ENCODE measurements at places on chromosomes 7 and 10.

DNA sequence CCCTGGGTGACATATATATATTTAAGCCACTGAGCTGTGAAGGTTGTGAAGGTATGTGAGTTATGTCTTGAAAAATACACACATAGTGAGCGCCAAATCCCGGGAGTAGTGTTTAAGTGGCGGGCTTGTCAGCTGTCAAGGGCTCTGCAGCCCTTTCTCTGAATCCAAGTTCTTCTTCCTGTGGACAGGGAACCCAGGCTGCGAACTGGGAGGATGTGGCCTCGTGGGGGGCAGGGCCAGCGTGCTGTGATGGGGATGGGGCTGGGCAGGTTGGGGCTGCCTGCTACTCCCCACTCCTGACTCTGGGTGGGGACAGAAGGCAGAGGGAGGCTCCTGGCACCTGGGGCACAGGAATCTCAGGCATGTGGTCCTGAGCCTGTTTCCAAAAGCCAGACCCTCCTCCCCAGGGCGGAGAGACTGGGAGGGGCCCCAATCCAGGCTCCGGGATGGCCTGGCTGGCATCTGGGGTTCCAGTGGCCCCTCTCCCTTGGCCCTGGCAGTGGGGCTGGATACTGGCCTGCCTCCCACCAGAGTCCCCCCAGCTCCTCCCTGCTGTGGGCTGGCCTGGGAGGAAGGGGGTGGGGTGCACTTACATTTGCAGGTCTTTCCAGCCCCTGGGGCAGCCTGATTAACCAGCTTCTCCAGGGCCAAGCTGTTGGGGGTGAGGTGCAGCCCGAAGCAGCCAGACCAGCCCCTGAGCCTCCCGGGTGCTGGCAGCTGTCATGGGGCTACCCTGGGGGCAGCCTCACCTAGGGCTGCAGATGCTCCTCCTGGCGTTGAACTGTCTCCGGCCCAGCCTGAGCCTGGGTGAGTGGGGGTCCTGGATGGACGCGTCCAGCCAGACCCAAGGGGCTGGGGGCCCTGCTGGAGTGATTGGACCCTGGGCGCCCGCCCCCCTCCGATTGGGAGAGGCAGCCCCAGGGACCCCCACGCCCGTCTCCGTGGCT, at the start of gene UPK3B:
UPK3B (plus strand) TSS at position 622 of the 947 bp plus-strand sequence; CDS start at position 723, 101 bp downstream.
- H3K27ac ChIP-seq, result no peak within 1 kb of the TSS
- no peaks in the 10 kb centered on the region for H3K4me1 ChIP-seq
- peaks cover 12% of the 10 kb centered on the region for H3K36me3 ChIP-seq
- H3K4me3 ChIP-seq, result no peak within 1 kb of the TSS
- DNase-seq, result no peak
- H3K27me3 ChIP-seq, result no peaks in the 10 kb centered on the region

- no peak overlapping the region for H3K4me3 ChIP-seq
- H3K27me3 ChIP-seq, result no peaks in the 10 kb centered on the region
- no peaks in the 10 kb centered on the region for H3K4me1 ChIP-seq
- H3K27ac ChIP-seq, result no peak overlapping the region
- H3K36me3 ChIP-seq, result no peaks in the 10 kb centered on the region
- no peak for DNase-seq
Observed at GRCh38 chr10:131149111-131149510, 162.4 kb downstream of the TCERG1L start.

- no peaks in the 10 kb centered on the region for H3K27me3 ChIP-seq
- H3K36me3 ChIP-seq, result peaks cover 42% of the 10 kb centered on the region
- DNase-seq, result no peak
- H3K27ac ChIP-seq, result no peak overlapping the region
- H3K4me3 ChIP-seq, result no peak overlapping the region
Observed at GRCh38 chr7:5619419-5620130, 161.9 kb downstream of the RNF216 start.

- H3K27ac ChIP-seq, result peak overlapping the region; percentile 75
- H3K4me3 ChIP-seq, result no peak overlapping the region
- H3K4me1 ChIP-seq, result peaks cover 10% of the 10 kb centered on the region
- no peak for DNase-seq
- H3K27me3 ChIP-seq, result no peaks in the 10 kb centered on the region
Observed at GRCh38 chr7:130009848-130010688, 41.1 kb downstream of the ZC3HC1 start.

GRCh38 chr7:1536743-1537534, 6.4 kb downstream of the MAFK start:
- peak; percentile 99 for DNase-seq
- peak overlapping the region; percentile 98 for H3K27ac ChIP-seq
- H3K36me3 ChIP-seq, result peaks cover 42% of the 10 kb centered on the region
- peak overlapping the region; percentile 57 for H3K4me3 ChIP-seq
- H3K27me3 ChIP-seq, result no peaks in the 10 kb centered on the region

DNA sequence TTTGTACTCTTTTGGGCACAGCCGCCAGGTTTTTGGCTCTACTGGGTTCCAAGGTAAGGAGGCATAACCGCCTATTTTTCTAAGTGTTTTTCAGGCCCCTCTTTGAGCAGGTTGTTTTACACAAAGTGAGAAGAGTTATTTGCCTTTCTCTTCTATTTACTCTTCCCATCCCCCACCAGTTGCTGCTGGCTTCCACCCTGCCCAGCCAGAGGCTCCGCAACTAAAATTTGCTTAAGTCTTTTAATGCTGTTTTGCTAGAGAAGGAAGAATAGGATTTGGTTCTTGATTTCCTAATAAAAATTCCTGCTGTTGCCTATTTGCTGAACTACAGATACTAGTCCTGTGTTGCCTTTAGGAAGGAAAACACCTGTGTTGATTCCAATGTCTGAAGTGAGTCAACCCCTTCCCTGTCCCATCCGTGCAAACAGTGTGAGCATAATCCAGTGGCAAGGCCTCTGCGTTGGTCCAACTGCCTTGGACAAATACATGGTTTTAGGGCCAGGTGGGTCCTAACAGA, 1.9 kb downstream of the PLA2G12B start:
- H3K27me3 ChIP-seq, result no peaks in the 10 kb centered on the region
- no peak overlapping the region for H3K4me3 ChIP-seq
- H3K36me3 ChIP-seq, result no peaks in the 10 kb centered on the region
- H3K27ac ChIP-seq, result no peak overlapping the region

DNA sequence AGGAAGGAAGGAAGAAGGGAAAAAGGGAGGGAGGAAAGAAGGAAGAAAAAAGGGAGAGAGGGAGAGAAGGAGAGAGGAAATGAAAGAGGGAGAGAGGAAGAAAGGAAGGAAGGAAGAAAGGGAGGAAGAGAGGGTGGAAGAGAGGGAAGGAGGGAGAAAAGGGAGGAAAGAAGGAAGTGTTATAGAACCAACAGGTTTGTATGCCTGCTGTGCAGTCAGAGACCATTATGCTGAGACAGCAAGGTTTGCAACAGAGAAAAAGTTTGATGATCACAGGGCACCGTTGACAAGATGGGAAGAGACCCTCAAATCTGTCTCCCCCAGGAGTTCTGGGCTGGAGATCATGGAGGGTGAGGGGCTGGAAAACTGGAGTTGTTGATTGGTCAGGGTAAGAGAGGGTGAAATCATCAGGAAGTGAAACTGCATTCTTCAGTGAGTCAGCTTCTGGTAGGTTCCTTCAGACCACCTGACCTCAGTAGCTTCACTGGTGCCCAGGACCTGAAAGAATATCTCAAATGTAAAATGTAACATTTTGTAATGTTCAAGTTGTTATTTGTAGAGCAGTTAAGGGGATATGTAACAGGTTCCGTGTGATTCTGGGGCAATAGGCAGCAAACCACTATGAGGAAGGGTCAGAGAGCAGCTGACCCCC, 76.3 kb downstream of the JCAD start:
- no peaks in the 10 kb centered on the region for H3K27me3 ChIP-seq
- H3K27ac ChIP-seq, result no peak overlapping the region
- H3K4me1 ChIP-seq, result peaks cover 13% of the 10 kb centered on the region

GRCh38 chr10:100146875-100147650, 38.8 kb downstream of the ERLIN1 start:
- no peak for DNase-seq
- peaks cover 17% of the 10 kb centered on the region for H3K36me3 ChIP-seq
- H3K4me1 ChIP-seq, result no peaks in the 10 kb centered on the region
- no peak overlapping the region for H3K4me3 ChIP-seq
- no peak overlapping the region for H3K27ac ChIP-seq

DNA sequence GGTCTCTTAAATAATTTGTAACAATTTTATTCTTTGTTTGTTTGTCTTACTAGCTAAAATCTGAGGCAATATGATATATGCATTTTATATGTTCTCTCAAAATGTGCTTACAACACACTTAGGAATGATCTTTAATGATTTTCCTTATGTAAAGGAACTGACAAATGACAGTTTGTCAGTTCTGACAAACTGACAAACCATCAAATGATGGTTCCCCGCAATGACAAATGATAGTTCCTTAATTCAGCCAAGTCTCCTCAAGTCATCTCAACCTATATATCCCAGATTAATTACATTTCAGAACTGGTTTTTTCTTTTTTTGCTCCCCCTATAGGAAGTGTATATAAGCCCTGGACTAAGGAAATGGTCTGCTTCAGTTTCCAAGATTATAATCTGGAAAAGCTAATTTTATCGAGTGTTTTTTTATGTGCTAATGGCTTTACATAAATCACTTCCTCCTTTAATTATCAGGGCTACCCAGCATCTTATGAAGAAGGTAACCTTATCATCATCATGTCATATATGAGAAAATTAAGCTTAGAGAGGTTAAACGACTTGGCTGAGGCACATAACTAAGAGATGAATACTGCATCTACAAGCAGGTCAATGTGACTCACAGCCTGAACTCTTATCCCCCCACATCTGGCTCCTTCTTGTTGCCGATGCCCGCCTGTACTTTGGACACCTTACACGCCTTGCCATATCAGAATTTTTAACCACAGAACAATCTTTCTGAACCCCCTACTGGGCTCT, 75.1 kb downstream of the RELN start:
- no peaks in the 10 kb centered on the region for H3K27me3 ChIP-seq
- no peak overlapping the region for H3K4me3 ChIP-seq
- DNase-seq, result no peak
- H3K27ac ChIP-seq, result no peak overlapping the region
- no peaks in the 10 kb centered on the region for H3K4me1 ChIP-seq

GRCh38 chr7:77282897-77283296, 83.3 kb upstream of the FGL2 start:
- H3K4me3 ChIP-seq, result peak overlapping the region; percentile 24
- H3K4me1 ChIP-seq, result peaks cover 25% of the 10 kb centered on the region
- no peaks in the 10 kb centered on the region for H3K27me3 ChIP-seq
- H3K36me3 ChIP-seq, result no peaks in the 10 kb centered on the region
- DNase-seq, result no peak

GRCh38 chr7:134985894-134986362, 380 bp upstream of the AGBL3 start:
- peak overlapping the region; percentile 72 for H3K4me3 ChIP-seq
- H3K27me3 ChIP-seq, result no peaks in the 10 kb centered on the region
- peaks cover 16% of the 10 kb centered on the region for H3K4me1 ChIP-seq

DNA sequence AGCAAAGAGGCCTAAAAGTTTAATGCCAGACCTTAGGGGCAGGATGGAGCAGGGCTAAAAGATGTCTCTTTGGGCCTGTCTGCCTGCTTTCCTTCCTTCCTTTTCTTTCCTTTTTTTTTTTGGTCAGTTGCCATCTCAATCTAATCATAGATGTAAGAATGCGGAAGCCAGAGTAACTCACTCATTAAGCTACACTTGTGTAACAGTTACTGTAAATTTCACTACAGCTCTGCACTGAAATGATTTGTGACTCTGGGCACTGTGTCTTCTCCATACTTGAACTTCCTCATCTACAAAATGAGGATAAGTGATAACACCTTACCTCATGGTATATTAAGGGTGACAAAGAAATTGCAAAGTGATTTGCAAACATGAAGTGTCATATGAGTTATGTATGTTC, 75.5 kb upstream of the AGK start:
- no peaks in the 10 kb centered on the region for H3K4me1 ChIP-seq
- H3K27ac ChIP-seq, result no peak overlapping the region
- no peaks in the 10 kb centered on the region for H3K27me3 ChIP-seq
- DNase-seq, result no peak
- H3K36me3 ChIP-seq, result no peaks in the 10 kb centered on the region
- no peak overlapping the region for H3K4me3 ChIP-seq

GRCh38 chr10:7998831-7999230, 55.7 kb upstream of the GATA3 start:
- no peak overlapping the region for H3K27ac ChIP-seq
- no peak for DNase-seq
- no peaks in the 10 kb centered on the region for H3K27me3 ChIP-seq
- H3K36me3 ChIP-seq, result peaks cover 8% of the 10 kb centered on the region
- no peak overlapping the region for H3K4me3 ChIP-seq

- no peak for DNase-seq
- H3K27ac ChIP-seq, result no peak overlapping the region
- H3K4me1 ChIP-seq, result no peaks in the 10 kb centered on the region
- H3K27me3 ChIP-seq, result no peaks in the 10 kb centered on the region
Observed at GRCh38 chr7:99196536-99197258, 11.2 kb downstream of the KPNA7 start.

GRCh38 chr7:114364151-114364550, 50.5 kb upstream of the FOXP2 start:
- H3K27ac ChIP-seq, result no peak overlapping the region
- no peaks in the 10 kb centered on the region for H3K27me3 ChIP-seq
- no peak for DNase-seq
- no peak overlapping the region for H3K4me3 ChIP-seq
- no peaks in the 10 kb centered on the region for H3K36me3 ChIP-seq

- DNase-seq, result peak; percentile 43
- no peaks in the 10 kb centered on the region for H3K4me1 ChIP-seq
- peak overlapping the region; percentile 66 for H3K27ac ChIP-seq
- H3K36me3 ChIP-seq, result no peaks in the 10 kb centered on the region
Observed at GRCh38 chr10:593421-593820, 96.0 kb downstream of the DIP2C start.

GRCh38 chr7:142808461-142808801, 37.7 kb downstream of the PRSS2 start:
- no peaks in the 10 kb centered on the region for H3K4me1 ChIP-seq
- no peaks in the 10 kb centered on the region for H3K27me3 ChIP-seq
- no peak for DNase-seq

DNA sequence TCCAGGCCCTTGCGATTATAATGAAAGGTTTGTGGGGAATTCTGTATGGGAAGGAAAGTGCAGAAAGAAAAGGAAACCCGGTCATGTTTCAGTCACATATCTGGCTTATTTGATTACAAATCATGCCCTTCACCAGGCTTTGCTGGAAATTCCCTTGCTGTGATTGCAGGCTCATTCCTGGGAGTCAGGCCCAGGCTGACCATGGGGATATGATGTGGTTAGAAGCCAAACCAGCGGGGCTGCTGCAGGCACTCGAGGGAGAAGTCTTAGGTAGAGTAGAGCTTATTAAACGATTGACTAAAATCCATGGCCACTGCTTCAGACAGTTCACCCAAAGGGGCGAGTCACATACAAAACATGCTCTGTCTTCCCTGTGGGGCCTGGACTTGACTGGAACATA, 16.2 kb downstream of the PKD1L1 start:
- peaks cover 6% of the 10 kb centered on the region for H3K4me1 ChIP-seq
- no peaks in the 10 kb centered on the region for H3K27me3 ChIP-seq
- H3K36me3 ChIP-seq, result no peaks in the 10 kb centered on the region

DNA sequence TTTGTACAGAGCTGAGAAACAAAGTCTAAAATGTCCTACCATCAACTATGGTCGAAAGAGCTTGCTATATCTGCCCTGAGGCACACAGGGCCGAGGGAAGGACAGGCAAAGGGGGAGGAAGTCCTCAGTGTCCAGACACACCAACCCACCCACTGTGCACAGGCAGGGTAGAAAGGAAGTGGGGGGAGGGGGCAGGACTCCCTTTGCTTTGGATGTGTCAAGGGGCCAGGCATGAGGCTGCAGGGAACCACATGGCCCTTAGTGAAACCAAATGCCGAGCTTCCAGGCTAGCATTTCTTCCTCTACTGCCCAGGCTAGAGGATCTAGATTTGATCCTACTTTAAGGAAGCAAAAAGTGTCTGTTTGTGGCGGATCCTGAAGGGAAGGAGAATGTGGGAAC, 28.6 kb downstream of the KCNH2 start:
- no peak overlapping the region for H3K27ac ChIP-seq
- H3K36me3 ChIP-seq, result no peaks in the 10 kb centered on the region
- H3K4me1 ChIP-seq, result no peaks in the 10 kb centered on the region
- H3K4me3 ChIP-seq, result no peak overlapping the region
- H3K27me3 ChIP-seq, result peaks cover 3% of the 10 kb centered on the region
- no peak for DNase-seq

All from ascending aorta (tissue), 2 donors.